Pons (tissue), 1 donor: ENCODE measurements at places on chromosomes 2 and 18.
A peak's percentile ranks its signal among the peaks of the same experiment; 100 is the strongest.

DNA sequence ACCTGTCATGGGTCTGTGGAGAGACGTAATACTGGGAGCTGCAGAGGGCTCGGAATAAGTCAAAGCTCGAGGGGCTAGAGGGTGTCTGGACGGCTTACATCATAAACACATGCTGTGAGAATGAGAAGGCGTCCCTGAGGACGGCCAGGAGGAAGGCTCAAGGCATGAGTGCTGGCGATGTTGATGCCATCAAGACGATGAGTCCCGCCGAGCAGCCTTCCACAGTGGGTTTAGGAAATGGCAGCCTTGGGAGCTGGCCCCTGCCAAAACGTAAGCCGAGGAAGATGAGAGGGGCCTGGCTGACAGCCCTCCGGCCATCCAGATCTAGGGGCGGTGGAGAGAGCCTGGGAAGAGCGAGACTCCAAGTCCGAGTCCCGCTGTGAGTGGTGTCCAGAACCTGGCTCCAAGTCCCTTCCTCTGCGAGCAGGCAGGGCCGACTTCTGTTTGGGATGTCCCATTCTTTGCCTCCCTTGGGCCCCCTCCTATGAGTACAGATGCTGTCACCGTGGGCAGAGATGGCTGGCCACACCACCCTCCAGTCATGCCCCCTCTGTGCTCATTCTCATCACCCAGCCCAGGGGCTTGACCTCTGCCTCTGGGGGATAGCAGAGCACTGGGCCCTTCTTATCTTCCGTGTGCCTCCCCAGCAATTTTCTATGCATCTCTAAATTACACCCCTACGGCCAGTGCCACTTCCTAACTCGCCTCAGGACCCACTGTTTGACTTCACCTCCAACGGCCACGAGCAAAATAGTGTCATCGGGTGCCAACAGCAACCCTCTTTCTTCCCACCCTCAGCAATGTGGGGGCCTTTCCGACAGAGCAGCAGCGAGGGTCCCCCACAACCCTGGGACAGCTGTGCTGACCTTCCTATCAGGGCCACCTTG lies 175.7 kb downstream of the FAM210A start:
- DNase-seq: no peak

DNA sequence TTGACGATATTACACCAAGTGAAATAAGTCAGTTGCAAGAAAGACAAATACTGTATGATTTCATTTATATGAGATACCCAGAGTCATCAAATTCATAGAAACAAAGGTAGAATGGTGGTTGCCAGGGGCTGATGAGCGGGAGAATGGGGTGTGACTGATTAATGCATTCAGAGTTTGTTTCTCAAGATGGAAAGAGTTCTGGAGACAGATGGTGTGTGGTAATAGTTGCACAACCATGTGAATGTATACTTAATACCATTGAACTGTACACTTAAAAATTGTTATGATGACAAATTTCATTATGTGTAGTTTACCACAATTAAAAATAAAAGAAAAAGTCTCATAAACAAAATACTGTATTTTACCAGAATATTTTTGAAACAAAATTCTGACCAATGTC lies 117.3 kb downstream of the PIGN start:
- DNase-seq: no peak

DNA sequence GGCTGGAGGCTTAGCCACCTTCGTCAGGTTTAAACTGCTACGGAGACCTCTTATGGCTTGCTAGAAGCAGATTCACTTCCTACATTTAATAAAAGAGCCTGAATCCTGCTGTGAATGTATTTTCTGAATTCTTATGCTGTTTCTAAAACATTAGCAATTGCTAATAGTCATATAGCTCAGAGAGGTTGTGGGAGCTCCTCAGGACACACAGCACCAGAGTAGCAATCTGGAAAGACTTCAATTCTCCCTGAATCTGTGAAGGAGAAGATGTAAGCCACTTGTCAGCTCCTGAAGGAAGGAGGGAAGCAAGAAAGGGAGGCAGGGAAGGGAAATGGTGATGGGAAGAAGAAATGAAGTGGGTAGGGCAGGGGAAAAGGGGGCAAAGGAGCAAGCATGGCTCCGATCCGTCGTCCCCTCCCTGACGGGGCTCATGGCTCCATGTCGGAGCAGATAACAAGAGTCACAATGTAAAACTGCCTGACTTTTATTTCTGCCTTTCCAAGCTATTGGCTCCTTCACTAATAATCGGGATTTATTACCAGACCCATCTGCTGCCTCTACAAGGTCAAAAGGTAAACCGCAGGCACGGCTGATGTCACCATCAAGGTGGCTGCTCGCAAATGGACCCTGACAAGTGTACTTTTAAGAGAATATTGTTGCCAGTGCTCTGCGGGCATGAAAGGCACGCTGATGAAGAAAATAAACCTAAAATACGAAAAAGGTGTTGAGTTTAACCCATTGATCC lies 656.0 kb upstream of the SALL3 start:
- no peak for DNase-seq

DNA sequence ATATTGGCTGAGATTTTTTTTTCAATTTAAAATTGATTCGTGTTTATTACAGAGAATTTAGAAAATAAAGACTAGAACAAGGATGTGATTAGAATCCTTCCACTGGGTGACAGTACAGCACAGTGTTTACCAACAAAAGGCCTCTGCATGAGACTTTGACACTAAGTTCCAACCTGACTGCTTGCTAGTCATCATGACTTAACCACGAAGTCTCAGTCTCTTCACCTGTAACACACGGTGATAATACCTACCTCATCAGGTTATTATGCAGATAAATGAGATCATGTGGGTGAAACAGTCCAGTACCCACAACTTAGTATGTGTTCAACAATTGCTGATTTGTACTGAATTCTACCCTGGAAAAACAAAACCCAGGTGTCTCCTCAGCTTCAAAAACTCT lies 151.2 kb downstream of the STK39 start:
- no peak for DNase-seq

DNA sequence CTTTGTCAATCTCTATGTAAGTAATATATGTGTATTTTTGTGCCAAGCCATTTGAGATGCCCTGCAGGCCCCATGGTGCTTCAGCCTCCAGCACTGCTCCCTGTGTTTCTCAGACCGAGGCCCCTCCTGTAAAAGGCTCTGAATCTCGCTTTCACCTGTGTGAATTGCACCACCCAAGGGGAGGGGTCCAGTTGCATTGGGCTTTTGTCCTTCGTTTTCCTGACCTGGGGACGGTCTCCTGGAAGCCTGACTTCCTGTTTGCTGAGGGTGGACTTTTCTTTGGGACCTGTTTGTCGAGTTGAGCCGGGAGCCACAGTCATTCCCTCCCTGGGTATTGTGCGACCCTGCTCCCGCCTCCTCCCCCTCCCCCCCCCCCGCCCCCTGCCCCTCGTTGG lies 48.9 kb downstream of the AGAP1 start:
- DNase-seq: no peak

GRCh38 chr2:218744615-218745014 lies 34.0 kb downstream of the TTLL4 start:
- DNase-seq: no peak

- peak; percentile 96 for DNase-seq
Measured at GRCh38 chr2:129929321-129930290, 49.9 kb upstream of the RAB6C start.

DNA sequence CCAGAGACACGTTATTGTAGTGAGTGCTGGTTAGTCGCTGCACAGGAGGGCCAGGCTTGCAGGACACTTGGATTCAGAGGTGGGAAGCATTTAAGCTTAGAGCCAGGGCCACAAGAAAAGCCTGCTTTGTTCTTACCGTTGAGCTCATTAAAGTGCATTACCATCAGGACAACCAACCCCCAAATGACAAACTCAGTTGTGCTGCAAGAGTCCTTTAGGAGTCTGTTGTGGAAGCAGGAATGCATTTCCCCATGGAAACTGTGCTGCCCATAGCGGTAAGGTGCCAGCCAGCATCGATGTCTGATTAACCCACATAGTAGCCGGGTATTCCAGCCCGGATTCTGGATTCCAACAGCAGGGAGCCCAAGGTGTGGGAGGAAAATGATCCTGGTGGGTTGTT lies 23.4 kb upstream of the REEP1 start:
- DNase-seq: no peak

DNA sequence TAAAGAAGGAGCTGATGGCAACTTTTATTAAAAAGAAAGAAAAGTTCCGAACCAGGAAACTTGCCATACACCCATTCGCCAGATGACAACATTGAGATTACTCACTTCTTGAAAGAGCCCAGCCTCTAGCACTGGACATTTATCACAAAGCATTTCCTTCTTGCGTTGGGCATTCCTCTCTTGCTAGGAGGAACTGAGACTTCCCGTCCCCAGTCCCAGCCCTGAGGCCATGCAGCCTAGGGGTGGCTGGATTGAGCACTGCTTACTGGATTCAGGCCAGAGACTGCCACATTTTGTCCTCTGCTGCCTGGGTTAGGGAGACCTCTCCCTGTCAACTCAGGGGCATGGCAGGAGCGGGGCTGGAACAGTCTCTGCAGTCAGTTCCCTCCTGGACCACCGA lies 80.1 kb downstream of the SDC1 start:
- DNase-seq: peak; percentile 4

GRCh38 chr2:179322289-179322688 lies 57.7 kb upstream of the SESTD1 start:
- no peak for DNase-seq

GRCh38 chr2:20214566-20215182 lies 10.3 kb downstream of the SDC1 start:
- DNase-seq: no peak

DNA sequence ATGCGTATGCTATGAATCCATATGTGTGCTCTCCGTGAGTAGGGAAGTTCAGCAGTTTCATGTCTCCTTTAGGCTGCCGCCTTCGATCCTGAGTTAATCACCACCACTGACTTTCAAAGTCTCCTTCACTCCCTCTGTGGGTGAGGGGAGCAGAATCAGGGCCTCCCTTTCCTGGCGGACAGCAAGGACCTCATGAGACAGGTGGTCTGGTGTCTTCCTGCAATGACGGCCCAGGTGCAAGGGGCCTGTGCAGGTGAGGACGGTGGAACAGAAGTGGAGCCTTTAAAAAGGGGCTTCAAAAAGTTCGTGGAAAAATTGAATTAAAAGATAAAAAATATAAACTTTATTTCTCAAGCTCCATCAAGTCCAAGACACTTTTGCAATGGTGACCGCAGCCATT lies 222.6 kb downstream of the TWIST2 start:
- DNase-seq: no peak

DNA sequence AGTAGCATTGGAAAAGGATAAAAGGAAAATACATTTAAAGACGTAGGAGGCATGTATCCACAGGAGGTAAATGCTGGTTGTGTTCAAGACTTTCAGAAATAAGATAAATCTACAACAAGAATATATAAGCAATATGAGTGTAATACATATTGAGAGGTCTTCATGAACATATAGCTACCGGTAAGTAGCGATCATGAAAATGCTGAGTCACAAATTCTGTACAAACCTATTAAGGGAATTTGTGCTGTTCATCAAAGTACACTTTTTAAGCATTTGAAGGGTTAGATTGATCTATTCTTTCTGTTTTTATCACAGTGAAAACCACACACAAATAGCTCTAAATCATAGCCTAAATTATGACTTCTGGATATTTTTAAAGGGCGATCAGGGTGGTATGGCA lies 173.1 kb upstream of the NYAP2 start:
- DNase-seq: no peak

DNA sequence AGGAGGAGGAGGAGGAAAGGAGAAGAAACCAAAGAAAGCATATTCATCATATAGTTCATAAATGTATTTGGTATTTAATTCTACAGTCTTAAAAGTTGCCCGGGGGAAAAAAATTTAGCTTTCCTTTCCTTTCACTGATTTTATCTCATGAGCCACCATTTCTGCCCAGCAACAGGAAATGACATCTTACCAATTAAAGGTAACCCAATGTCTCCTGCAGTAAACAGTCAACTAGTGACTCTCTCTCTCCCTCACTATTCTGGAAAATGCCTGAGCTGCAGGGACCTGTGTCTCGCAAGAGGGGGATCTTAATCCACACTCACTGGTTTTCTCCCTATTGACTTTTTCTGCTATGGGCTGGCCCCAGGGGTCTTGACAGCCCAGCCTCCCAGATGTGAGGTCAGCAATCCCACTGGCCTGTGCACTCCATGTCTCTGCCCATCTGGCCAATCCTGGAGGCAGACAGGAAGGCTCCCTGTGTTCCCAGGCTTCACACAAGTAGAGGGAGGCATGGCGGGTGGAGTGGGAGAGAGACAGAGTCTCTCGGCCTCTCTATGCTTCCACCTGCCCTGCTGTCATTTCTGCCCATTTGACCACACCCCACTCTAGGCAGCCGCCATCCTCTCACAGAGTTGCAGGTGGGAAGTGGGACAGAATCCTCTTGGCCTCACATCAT lies 85.4 kb upstream of the CABLES1 start:
- DNase-seq: no peak

DNA sequence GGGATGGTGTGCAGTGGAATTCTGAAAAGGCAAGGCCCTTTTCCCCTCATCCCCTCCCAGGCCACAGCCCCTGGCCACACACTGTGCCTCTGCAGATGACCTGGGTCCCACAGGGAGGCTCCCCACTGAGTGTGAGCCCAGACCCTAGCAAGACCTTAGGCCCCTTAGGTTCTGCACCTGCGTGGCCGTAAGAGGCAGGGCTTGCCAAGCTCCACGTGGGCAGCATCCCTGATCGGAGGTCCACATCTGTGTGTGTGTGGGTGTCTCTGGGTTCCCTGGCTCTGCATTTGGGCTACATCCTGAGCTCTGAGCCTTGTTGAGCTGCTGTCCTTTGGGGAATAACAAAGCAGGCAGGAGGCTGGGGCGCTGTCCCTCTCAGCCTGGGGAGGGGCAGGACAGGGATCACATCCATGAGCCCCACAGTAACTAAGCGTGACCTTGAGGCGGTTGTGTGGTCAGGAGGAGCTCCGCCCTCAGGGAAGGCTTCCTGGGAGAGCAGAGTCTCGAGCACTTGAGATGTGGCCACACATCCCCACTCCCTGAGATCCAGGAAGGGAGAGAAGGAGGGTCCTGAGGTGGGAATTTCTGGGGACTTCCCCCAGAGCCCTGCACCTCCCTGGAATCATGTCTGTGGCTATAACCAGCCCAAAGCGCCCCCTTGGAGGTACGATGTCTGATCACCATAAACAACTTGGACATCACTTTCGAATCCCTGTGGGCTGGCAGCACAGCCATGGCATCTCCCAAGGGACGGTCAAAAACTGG lies 84.8 kb downstream of the STPG4 start:
- DNase-seq: no peak

- no peak for DNase-seq
Measured at GRCh38 chr2:225004597-225004996, 37.7 kb downstream of the DOCK10 start.

GRCh38 chr2:48525269-48525943 lies 4.5 kb upstream of the STON1 start:
- DNase-seq: no peak

DNA sequence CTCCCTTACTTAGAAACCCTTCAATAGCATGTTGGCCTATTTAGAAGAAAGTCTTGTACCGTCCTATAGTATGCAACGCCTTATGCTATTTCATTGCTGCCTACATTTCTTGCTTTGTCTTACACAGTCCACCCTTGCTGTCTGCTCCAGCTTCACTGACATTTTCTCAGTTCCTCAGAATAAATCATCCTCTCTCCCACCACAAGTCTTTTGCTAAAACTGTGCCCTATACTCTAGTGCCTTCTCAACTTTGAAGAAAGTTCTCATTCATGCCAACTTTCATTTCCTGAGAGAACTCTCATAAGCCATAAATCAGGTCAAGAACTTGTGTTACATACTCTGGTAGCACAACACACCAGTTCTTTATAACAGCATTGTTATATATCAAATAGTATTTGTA lies 54.3 kb upstream of the COL3A1 start:
- no peak for DNase-seq
